ENCODE measurements at places on chromosomes 11 and 22.

GRCh38 chr22:36998620-36999351 is 20.5 kb downstream of the TST start:
- DNase-seq = no peak

DNA sequence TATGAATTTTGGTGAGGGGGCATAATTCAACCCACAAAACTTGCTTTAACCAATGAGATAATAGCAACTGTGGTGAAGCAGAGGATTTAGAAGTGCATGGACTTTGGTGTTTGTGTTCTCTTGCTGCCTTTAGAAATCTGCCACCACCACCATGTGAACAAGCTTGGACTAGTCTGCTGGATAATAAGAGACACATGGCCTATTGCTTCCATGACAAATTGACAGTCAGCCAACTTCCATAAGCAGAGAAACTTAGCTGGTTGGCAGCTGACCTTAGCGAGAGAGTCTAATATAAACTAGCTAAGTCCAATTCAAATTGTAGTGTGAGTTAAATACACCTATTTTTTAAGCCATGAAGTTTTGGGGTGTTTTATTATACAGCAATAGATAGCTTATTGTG is 482.1 kb upstream of the ANO5 start:
- DNase-seq = no peak

- DNase-seq = no peak
Observed at GRCh38 chr11:42709216-42709615, 602.6 kb upstream of the API5 start.

DNA sequence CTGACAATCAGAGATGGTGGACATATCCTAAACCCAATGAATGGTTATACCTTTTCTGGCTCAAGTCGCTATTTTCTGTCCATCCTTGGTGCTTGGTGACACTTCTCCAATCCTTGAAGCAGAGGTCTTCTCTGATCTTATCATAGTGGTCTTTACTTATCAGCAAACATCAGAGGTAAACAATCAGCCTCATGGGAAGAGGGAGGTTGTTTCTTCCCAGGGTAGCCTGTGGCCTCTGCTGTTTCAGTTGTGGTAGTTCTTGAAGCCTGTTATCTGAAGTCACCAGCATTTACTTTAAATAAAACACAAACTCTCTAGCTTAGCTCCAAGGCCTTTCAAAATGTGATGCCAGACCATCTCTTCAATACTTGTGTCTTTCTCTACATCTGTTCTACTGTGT is 66.7 kb downstream of the RRM1 start:
- DNase-seq = no peak

- DNase-seq = no peak
Observed at GRCh38 chr11:22344081-22344480, 5.9 kb downstream of the SLC17A6 start.

DNA sequence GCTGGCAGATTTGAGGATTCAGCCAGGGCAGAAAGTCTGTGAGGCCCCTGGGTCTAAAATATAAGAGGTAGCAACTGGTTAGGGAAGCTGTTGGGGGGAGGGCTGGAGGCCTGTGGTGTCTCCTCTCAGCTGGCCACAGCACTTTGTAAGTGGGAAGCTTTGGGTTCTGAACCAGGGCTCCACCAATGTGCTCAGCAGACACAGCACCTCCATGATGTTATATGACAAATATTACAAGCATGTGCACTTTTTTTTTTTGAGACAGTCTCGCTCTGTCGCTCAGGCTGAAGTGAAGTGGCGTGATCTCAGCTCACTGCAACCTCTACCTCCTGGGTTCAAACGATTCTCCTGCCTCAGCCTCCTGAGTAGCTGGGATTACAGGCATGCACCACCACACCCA is 8.0 kb downstream of the ARHGAP1 start:
- DNase-seq = no peak

DNA sequence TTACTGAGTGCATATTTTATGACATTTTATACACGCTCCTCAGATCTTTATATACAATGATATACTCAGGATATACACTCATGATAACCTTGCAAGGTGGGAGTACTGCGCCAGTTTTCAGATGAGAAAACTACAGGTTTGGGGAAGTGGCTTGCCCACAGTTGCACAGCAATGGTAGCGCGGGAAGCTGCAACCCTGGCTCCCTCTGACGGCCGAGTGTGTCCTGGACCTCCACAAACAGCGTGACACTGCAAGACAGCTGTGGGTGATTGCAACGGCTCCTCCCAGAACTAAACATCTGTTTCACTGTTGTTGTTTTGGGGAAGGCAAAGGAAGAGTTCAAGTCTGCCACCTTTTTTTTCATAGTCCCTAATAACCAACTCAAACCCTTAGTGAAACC is 47.0 kb downstream of the PACSIN2 start:
- DNase-seq = no peak

- DNase-seq = no peak
Observed at GRCh38 chr11:95229199-95229992, 1.6 kb downstream of the SESN3 start.

- DNase-seq = no peak
Observed at GRCh38 chr11:134406264-134407185, 5.5 kb downstream of the B3GAT1 start.

- no peak for DNase-seq
Observed at GRCh38 chr22:43733138-43733537, 79.0 kb downstream of the EFCAB6 start.

DNA sequence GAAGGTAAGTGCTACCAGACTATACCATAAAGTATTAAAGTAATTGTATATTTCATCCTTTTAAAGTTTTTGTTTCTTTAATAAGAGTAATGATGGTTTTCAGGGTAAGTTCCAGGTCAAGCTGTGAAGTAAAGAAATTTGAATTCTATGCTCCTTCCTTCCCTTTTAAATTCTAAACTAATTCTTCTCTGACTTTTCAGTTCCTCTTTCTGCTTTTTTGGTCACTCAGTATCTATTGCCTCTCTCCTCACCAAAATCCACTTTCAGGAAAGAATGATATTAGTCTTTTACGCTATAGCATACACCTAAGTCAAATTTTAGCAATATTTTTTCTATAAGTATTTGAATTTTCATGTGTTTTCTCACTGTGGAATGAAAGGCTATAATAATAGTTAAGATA is 8.2 kb downstream of the MMP8 start:
- no peak for DNase-seq

GRCh38 chr11:117814766-117815261 is 9.7 kb downstream of the FXYD2 start:
- no peak for DNase-seq

- DNase-seq = no peak
Observed at GRCh38 chr11:1389932-1390568, at the start of gene BRSK2. Gene BRSK2 (plus strand): TSS chr11:1389934. CDS start chr11:1390285, 351 bp downstream.

- no peak for DNase-seq
Observed at GRCh38 chr11:80495116-80495515, 1054.3 kb upstream of the TENM4 start.

DNA sequence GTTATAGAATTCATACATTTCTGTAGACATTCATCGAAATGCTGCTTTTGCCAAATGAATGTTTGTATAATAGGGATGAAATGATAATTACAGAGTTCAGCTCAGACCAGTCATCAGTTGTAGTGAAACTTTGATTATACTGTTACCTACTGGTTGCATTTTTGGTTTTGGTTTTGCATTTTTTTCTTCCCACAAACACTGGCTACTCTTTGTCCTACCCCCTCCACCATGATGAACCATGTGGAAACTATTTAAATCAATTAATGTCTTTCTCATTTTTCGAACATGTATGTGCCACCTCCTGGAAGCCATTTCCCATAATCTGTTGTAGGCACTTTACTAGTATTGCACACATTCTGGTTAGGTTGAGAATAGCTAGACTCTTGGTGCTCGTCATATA is 75.3 kb upstream of the MTNR1B start:
- no peak for DNase-seq

GRCh38 chr11:18986744-18987143 is 47.5 kb upstream of the MRGPRX1 start:
- DNase-seq = no peak

- no peak for DNase-seq
Observed at GRCh38 chr22:50105208-50106100, 15.6 kb downstream of the MOV10L1 start.

Measured in AG04450 (cell line).